ENCODE measurements at places on chromosomes 1 and 21. TPM values are rescaled to one million over a fixed set of nuclear protein-coding genes. Genes with fewer than 3 reads are reported as not detected.

The C8A gene
- 0.08 TPM for total RNA-seq

The ABCA4 gene
- not detected for total RNA-seq

The NBPF14 gene
- total RNA-seq, result 13.8 TPM

The RHOU gene
- total RNA-seq, result 14.1 TPM

The AGMAT gene
- 0.53 TPM for total RNA-seq

The TXLNA gene
- 20.0 TPM for total RNA-seq

The VWA1 gene
- total RNA-seq, result 39.6 TPM

GRCh38 chr1:64042331-64043100, 160.9 kb upstream of the UBE2U start:
- H3K36me3 ChIP-seq, result no peaks in the 10 kb centered on the region
- no peaks in the 10 kb centered on the region for H3K4me1 ChIP-seq
- no peak overlapping the region for H3K4me3 ChIP-seq
- no peaks in the 10 kb centered on the region for H3K27me3 ChIP-seq
- DNase-seq, result peak; percentile 51
- H3K27ac ChIP-seq, result peak overlapping the region; percentile 56

- H3K4me3 ChIP-seq, result no peak overlapping the region
- no peaks in the 10 kb centered on the region for H3K27me3 ChIP-seq
- no peaks in the 10 kb centered on the region for H3K36me3 ChIP-seq
- DNase-seq, result no peak
- H3K4me1 ChIP-seq, result no peaks in the 10 kb centered on the region
Observed at GRCh38 chr21:29667651-29668050, 272.1 kb downstream of the GRIK1 start.

GRCh38 chr1:29648798-29649188, 412.5 kb downstream of the PTPRU start:
- H3K27ac ChIP-seq, result no peak overlapping the region
- H3K27me3 ChIP-seq, result no peaks in the 10 kb centered on the region
- no peaks in the 10 kb centered on the region for H3K36me3 ChIP-seq
- H3K4me3 ChIP-seq, result no peak overlapping the region

- H3K4me1 ChIP-seq, result peaks cover 22% of the 10 kb centered on the region
- H3K36me3 ChIP-seq, result no peaks in the 10 kb centered on the region
- H3K27ac ChIP-seq, result no peak overlapping the region
Observed at GRCh38 chr1:10510520-10511493, 36.1 kb downstream of the PEX14 start.

- DNase-seq, result no peak
- no peaks in the 10 kb centered on the region for H3K27me3 ChIP-seq
- H3K36me3 ChIP-seq, result no peaks in the 10 kb centered on the region
- no peak overlapping the region for H3K27ac ChIP-seq
Observed at GRCh38 chr1:95093296-95093695, 20.5 kb upstream of the ALG14 start.

DNA sequence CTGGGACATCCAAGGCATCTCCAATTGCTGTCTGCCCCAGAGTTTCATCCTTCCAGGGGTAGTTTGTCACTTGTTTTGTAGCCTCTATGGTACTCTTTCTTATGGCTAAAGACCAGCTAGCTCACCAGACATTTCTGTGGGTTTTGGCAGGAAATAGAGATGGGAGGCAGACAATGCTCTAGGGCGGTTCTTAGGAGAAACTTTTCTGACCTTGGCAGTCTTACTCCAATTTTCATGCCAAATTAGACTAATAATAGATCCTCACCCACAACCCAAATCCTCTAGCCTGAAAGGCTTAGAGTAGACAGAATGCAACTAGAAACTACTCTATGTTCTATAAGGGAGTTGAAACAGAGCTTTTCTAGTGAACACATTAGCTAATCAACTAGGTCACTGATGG, 69.8 kb downstream of the LRIG2 start:
- H3K4me1 ChIP-seq, result peaks cover 7% of the 10 kb centered on the region
- no peak overlapping the region for H3K4me3 ChIP-seq
- H3K36me3 ChIP-seq, result no peaks in the 10 kb centered on the region
- H3K27me3 ChIP-seq, result no peaks in the 10 kb centered on the region
- no peak for DNase-seq
- H3K27ac ChIP-seq, result no peak overlapping the region

- no peak overlapping the region for H3K4me3 ChIP-seq
- H3K36me3 ChIP-seq, result no peaks in the 10 kb centered on the region
- H3K27me3 ChIP-seq, result no peaks in the 10 kb centered on the region
- no peak for DNase-seq
Observed at GRCh38 chr1:23555270-23555985, 3.9 kb downstream of the ID3 start.

- H3K36me3 ChIP-seq, result no peaks in the 10 kb centered on the region
- no peaks in the 10 kb centered on the region for H3K4me1 ChIP-seq
- no peak overlapping the region for H3K27ac ChIP-seq
- DNase-seq, result no peak
- no peaks in the 10 kb centered on the region for H3K27me3 ChIP-seq
- no peak overlapping the region for H3K4me3 ChIP-seq
Observed at GRCh38 chr1:29428280-29428615, 191.9 kb downstream of the PTPRU start.

DNA sequence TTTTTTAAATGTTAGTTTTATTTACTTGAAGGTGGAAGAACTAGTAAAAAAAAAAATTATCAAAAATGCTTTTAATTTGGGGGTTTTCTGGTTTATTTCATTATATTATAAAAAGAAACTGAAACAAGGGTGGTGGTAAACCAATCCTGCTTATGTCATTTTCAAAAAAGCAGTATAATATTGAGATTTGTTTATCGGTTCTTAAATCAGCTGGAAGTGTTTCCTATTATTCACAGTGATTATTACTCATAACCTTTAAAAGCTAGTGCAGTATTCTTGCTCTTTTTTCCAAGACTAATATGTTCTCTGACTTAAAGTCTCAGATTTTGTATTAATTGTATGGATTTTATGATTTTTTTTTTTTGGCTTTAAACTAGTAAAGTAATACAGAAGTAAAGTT, 5.4 kb upstream of the LRRC40 start:
- no peak overlapping the region for H3K4me3 ChIP-seq
- no peaks in the 10 kb centered on the region for H3K27me3 ChIP-seq
- H3K4me1 ChIP-seq, result peaks cover 15% of the 10 kb centered on the region

GRCh38 chr21:27954543-27955165, 987.8 kb upstream of the ADAMTS5 start:
- no peak for DNase-seq
- no peak overlapping the region for H3K4me3 ChIP-seq
- H3K4me1 ChIP-seq, result no peaks in the 10 kb centered on the region
- no peaks in the 10 kb centered on the region for H3K36me3 ChIP-seq
- H3K27me3 ChIP-seq, result no peaks in the 10 kb centered on the region

DNA sequence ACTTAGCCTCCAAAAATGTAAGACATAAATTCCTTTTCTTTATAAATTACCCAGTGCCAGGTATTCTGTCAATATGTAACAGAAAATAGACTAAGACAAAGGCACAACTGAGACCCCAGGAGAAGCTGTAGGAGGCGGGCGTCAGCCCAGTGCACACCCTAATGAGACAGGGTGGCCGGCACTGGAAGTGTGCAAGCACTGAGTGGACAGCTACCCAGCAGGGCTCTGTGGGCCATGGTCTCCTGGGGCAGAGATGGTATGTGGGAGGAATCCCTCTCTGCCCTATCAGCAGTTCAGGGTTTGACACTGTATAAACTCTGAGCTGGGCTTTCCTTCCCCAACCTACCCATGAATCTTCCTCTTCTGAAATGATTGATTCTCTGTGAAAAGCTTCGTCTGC, 139.5 kb downstream of the GLIS1 start:
- H3K36me3 ChIP-seq, result no peaks in the 10 kb centered on the region
- H3K4me3 ChIP-seq, result no peak overlapping the region
- no peaks in the 10 kb centered on the region for H3K4me1 ChIP-seq
- H3K27me3 ChIP-seq, result no peaks in the 10 kb centered on the region
- H3K27ac ChIP-seq, result no peak overlapping the region

DNA sequence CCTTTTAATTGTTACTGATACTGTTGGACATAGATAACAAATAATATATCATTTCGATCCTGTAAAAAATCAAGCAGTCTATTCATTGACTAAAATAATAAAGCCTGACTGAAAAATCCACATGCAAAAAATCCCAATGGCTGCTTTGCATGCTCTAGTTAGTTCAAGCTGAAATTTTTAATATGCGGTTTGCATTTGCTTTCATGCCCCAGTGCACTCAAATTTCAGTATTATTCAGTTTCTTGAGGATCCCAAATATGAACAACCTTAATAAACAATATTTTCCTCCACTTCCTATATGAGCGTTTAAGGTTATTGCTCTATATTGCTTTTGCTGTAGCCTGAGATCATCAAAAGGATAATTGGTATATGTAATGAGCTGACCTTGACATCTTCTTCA, 75.1 kb upstream of the DPH5 start:
- no peaks in the 10 kb centered on the region for H3K27me3 ChIP-seq
- no peak for DNase-seq
- H3K4me3 ChIP-seq, result no peak overlapping the region
- no peaks in the 10 kb centered on the region for H3K36me3 ChIP-seq
- H3K27ac ChIP-seq, result no peak overlapping the region

DNA sequence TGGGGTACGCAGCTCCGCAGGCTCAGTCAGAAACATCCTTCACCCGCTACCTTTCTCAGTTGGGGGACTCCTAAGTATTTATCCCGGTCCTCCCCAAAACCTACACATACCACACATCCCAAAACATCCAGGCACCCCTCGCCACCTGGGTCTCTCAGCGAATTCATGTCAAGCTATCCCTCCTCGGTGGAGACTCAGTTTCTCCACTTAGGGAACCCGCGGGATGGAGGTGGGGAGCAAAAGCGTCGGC, 1.3 kb upstream of the ZBTB7B start:
- peak overlapping the region; percentile 98 for H3K27ac ChIP-seq
- H3K4me1 ChIP-seq, result peaks cover 34% of the 10 kb centered on the region
- no peaks in the 10 kb centered on the region for H3K27me3 ChIP-seq
- H3K4me3 ChIP-seq, result peak overlapping the region; percentile 67
- no peaks in the 10 kb centered on the region for H3K36me3 ChIP-seq
- DNase-seq, result no peak

DNA sequence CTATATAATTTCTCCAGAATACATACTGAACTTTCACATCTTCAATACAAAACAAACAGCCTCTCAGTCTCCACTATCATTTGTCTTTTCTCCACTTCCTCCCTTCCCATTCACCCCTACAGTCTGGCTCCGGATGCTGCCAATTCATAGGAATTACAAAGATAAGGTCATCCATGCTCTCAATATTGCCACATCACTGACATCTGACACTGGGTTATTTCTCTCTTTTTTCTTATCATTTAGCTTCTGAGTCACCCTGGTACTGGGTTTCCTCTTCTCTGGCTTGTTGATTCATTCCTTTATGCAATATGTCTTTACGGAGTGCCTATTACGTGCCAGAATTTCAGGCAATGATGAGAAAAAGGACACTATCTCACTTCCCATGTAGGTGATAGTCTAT, 3.1 kb upstream of the SH3BP5L start:
- no peak for DNase-seq
- no peak overlapping the region for H3K4me3 ChIP-seq
- H3K36me3 ChIP-seq, result no peaks in the 10 kb centered on the region
- no peaks in the 10 kb centered on the region for H3K27me3 ChIP-seq

DNA sequence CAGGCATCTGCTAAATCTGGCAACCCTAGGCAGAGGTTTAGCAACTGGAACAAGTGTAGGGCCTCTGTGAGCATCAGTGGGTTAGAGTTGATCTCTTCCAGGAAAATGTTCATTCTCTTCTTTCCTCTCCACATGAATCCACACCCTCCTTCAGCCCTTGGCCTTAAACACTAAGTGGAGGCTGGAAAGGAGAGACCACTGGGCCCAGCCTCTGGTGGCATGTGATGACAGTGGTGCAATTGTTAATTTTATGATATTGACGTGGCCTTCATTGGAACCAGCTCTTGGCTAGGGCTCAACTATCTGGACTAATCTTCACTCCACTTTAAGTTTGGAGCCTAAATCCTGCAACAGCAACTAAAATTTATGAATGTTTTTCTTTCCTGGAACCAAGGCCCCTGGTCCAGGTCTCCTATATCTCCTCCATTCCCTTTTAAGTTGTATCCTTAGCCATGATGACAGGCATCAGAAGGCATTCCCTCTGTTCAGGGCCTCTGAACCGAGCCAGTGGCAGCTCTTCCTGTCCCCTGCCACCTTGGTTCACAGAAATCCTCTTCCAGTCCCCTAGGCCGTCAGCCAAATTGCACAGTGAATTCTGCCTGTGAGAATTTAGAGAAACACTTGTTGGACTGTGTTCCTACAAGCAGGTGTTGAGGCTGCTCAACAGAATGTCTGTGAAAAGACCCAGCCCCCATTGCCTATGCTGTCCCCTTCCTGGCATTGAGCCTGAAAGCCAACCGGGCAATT, 132.2 kb downstream of the PSMG1 start:
- no peak overlapping the region for H3K4me3 ChIP-seq
- DNase-seq, result no peak
- no peaks in the 10 kb centered on the region for H3K4me1 ChIP-seq
- H3K27me3 ChIP-seq, result no peaks in the 10 kb centered on the region

Data from pancreas (tissue), 10 donors.